ENCODE measurements at places on chromosomes 7 and 10.

DNA sequence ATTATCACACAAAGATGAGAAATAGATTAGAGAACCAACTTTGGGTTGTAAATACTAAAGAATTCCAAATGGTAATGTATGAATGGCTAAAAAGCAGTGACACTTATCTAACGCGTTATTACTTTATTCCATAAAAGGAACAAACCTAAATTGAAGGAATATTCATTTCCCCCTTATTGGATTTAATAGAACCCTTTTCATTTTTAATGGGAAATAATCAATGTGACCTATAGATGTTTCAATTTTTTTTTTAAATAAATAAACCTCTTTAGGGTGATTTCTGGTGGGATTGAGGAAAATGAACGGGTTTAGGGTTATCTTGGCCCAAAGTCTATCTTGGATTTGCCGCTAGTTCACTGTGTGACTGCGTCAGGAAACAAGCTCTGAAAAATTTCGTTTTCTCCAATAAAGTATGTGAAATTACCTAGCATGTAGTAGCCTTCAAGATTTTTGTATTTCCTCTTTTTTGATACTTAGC is 1.9 kb upstream of the ACBD5 start:
- DNase-seq: no peak

DNA sequence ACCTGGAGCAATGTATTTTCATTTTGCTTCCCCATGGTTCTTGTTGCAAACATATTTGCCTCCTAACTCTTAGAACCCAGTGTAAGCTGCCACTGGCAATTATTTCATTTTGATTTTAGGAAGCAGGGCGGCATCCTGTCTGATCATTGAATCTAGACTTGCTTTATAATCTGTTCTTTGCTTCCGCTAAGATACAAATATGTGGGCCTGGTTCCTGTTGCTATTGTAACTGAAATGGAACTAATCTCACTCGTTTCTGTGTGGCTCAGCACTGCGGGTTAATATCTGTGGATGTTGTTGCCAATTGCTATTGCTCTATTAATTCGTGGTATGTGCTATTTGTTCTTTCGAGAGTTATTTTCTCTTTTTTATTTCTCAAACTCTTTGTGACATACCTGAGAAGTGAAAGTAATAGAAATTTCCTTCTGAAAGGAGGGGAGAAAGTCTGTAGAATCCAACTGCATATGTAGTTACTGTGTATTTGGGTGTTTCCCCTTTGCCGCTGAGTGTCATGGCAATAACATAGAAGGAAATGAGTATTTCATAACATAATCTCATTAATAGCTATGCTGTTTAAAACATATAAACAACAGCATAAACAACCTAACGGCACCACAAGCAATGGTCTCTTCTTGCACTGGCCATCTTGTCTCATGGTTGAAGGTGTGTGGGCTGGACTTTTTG is 62.4 kb downstream of the FZD1 start:
- no peak for DNase-seq

DNA sequence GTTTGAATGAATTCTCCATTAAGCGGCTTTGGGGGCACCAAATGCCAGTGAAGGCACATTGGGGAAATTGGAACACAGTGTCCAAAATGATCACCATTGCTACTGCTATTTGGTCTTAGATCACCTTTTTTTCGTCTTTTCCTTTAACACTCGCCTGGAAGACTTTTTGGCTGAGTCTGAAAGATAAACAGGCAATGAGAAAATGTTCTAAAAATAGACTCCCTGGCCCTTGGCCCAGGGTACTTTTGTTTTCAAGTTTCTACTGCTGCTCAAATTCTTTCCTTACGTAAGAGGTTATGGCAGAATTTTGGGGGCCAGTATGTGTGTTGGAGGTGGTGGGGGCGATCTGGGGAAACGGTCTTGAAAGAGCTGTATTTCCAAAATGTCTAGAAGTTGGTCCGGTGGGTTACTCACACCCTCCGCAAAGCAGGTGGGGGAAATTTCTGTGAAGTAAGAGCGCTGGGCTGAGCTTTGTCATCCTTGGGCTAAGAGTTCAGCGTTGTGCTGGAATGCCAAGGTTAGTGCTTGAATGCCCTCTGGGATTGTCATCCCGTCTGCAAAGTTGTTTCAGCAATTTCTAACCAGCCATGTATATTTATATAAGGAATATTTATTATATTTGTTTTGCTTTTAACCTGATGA is 1.3 kb upstream of the ITPRIP start:
- DNase-seq: no peak

DNA sequence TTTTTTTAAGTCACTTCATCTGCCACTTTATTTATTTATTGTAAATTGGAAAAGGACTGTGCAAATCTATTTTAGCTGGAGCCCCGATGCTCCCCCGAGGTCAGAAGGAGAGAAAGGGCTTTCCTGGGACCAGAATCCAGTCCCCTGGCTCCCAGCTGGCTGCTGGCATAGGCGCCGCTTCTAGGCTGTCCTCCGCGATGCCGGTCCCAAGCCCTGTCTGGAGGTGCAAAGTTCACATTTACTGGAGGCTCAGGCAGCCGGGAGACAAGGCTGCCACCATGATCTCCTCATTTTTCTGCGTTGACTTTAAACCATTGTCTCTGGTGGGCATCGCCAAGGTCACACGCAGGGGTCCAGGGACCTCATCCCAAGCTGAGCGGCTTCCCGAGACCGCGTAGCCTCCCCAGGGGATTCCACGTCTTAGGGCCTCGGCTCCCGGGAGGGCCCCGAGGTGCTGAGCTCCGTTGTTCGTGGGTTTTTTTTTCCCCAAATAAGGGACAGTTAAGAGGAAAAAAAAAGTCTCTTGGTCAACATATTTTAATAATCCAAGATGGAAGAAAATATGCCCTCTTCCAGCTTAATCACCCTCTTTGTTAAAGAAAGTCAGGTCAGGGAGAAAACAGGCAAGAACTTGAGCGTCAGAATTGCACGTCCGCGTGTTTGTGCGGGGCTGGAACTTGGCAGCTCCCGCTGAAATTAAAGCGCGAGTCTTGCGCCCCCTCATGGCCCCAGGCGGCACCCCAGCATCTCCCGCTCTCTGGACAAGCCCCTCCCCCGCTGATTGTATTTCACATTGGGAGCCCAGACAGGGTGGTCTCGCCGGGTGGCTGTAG is 11.9 kb downstream of the RGR start:
- no peak for DNase-seq

- no peak for DNase-seq
Observed at GRCh38 chr7:122520971-122521555, 177.9 kb downstream of the RNF133 start.

- DNase-seq: no peak
Observed at GRCh38 chr10:78934994-78935602, 133.7 kb upstream of the ZMIZ1 start.
